ENCODE measurements at places on chromosomes 5 and 9.

GRCh38 chr5:106595864-106596263, 1074.9 kb downstream of the EFNA5 start:
- no peak for DNase-seq

- DNase-seq, result no peak
Measured at GRCh38 chr5:602466-603035, 9.6 kb upstream of the CEP72 start.

- DNase-seq, result no peak
Measured at GRCh38 chr5:55601204-55601618, 66.4 kb upstream of the PLPP1 start.

GRCh38 chr9:110588296-110588695, 8.8 kb upstream of the SVEP1 start:
- no peak for DNase-seq

DNA sequence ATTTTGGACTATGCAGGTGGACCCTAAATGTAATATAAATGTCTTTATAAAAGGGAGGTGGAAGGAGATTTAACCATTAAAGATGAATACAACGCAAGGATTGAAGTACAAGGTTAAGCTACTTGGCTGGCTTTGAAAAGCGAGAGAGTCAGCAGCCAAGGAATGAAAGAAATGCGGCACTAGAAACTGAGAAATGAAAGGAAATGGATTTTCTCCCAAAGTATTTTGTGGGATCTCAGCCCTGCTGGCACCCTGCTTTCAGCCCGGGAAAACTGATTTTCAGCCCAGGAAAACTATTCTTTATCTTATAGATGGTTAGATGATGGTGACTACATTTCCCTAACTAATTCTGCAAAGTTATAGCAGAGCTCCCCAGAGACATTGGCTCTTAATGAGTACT, 1349.6 kb upstream of the C9orf72 start:
- DNase-seq, result no peak

DNA sequence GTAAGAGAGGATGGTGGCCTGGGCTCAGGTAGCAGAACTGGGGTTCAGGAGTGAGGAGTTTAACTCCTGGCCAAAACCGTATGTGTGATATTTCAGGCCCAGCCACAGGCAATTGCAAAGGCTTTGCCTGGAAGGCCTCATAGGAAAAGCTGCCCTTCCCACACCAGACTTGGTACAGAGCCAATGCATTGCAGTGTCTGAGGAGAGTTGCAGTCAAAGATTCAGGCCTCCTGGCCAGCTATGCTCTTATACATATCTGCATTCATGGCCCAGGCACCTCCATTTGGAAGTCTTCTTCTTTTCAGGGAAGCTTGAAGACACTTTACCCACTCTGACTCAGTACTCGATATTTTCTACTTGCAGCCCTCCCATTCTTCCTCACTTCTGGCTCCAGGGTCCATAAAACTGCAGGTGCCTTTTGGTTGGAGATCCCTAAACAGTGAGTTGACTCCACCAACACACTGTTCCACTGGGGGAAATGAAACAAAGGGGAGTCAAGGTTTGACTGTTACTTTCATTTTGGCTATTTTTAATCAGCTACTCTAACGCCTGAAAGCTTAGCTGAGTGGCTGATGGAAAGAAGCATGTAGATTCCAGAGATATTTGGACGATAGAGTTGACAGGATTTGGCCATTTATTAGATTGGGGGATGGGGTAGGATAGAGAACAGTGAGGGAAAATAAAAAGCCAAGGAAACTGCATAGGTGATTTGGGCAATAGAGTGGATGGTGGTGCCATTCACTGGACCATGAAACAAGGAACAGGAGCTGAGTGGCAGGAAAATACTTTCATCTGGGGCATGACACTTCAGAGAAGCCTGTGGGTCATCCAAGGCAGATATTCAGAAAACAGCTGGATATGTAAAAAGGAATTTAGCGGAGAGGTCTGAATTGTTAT, 30.6 kb upstream of the IL33 start:
- no peak for DNase-seq

- DNase-seq, result no peak
Measured at GRCh38 chr9:131995382-131995781, 84.3 kb downstream of the MED27 start.
